ENCODE measurements at places on chromosomes 7 and 10.

GRCh38 chr7:36732806-36733205, 8.5 kb upstream of the AOAH start:
- DNase-seq, result no peak

DNA sequence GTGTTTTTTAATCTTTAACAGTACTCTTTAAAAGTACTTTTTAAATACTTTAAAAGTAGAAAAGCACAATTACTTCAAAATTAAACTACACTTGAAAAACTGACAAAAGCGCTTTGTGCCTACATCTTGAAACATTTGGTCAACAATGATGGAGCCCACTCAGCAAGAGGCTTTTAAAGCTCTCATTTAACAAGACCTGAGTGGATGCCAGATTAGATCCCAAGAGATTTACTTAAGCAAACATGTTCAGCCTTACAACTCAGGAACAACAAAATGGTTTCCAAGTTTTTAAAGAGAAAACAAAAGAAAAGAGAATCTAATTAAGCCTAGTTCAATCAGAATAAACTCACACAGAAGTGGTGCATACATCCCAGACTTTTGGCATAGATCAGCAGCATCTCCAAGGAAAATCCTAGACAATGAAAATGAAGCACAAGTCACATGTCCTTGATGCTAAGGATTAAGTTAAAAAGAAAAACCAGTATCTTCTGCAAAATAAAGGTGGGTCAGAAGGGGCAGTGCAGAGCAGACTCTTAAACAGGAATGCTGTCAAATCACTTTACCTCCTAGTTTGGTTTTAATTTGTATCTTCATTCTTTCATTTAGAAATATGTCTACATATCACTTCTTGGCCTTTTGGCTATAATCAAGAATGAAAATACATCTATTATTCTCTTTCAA, 26.2 kb downstream of the HIBADH start:
- no peak for DNase-seq

GRCh38 chr10:29256586-29256985, 32.3 kb upstream of the LYZL1 start:
- no peak for DNase-seq

- no peak for DNase-seq
Observed at GRCh38 chr7:30459591-30460245, 18.9 kb downstream of the NOD1 start.

GRCh38 chr10:5890452-5890915, 441 bp downstream of the FBH1 start:
- peak; percentile 5 for DNase-seq

DNA sequence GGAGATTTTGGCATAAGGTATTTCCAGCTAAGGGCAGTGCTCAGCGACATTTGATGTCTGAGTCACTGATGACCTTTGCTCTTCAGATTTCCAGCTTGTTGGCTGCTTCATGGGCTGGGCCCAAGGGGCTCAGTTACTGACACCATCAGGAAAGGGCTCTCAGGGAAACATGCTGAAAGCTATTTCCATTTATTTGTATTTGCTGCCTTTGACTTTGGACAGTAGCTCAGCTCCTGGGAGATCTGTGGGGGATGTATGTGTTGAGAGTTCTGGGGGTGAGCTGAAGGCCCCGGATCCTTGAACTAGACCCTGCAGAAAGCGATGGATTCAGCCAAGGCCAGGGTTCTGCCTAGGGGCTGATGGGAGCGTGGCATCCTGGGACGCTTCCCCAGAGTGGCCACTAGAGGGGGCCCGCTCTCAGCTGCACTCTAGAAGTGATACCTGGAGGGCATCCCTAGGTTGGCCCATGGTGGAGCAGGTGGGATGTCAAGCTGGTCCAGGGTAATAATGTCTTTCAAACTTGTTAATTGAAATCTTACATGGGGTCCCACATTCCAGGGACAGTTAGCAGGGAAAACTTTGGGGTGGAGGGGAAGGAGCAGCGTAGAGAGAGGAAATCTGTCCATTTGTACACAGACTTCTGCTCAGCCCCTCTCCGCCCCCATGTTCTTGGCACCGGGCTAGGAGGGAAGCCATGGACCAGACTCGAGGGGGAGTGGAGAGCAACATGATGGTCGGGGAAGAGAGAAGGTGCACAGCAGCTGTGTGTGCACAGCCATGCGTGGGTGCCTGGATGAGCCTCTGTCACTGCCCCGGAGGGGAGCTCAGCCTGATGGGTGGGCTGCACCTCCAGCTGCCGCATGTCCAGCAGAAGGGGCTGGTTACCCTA, 3.0 kb upstream of the BTBD16 start:
- DNase-seq, result peak; percentile 22

GRCh38 chr10:110067960-110068770, 60.4 kb downstream of the ADD3 start:
- peak; percentile 24 for DNase-seq

DNA sequence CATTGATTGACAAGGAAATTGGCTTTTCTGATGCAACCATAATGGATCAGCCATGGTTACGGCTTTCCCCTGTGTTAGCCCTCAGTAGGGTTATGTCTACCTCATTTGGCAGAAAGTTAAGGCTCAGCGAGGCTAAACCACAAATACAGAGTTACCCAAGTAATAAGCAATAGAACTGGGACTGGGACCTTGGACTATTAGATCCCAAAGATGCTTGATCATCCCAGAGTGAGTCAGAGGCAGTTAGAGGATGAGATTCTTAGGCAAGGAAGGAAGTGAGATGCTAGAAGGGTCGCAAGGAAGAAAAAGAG, 401.4 kb downstream of the TNS3 start:
- DNase-seq, result no peak

DNA sequence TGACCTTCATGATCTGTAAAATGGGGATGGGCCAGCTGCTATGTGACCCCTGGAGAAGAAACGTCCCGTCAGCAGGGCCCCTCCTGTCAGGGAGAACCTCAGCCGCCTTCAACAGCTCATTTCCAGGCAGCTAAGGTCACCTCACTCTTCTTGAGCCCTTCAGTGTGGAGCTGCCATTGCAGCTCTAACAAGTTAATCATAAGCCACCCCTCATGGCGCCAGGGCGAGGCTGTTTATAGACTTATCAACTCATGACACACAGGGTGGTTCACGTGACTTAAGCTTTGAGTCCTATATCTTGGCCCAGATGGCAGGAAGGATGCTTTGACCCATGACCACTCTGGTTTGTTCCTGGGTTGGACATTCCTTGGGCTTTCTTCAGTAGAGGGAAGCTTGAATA, 315.1 kb downstream of the TNS3 start:
- DNase-seq, result no peak

DNA sequence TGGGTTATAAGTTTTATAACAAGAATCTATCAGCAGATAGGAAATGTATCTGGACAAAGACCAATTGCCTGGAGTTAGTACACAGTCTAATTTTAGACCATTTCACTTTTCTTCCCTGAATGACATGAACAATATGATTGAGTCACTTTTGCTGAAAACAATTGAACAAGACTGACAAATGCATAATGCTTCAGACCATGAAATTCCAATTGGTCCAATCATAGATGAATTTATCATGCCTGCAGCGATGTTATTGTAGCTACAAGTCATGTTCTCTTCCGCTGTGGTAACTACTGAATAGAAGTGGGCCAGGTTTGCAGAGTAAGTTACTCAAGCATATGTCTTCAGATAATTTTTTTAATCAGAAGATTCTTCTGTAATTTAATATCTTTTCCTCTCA, 73.4 kb downstream of the VSTM2A start:
- no peak for DNase-seq

GRCh38 chr7:50317221-50317678, 12.7 kb downstream of the IKZF1 start:
- no peak for DNase-seq

DNA sequence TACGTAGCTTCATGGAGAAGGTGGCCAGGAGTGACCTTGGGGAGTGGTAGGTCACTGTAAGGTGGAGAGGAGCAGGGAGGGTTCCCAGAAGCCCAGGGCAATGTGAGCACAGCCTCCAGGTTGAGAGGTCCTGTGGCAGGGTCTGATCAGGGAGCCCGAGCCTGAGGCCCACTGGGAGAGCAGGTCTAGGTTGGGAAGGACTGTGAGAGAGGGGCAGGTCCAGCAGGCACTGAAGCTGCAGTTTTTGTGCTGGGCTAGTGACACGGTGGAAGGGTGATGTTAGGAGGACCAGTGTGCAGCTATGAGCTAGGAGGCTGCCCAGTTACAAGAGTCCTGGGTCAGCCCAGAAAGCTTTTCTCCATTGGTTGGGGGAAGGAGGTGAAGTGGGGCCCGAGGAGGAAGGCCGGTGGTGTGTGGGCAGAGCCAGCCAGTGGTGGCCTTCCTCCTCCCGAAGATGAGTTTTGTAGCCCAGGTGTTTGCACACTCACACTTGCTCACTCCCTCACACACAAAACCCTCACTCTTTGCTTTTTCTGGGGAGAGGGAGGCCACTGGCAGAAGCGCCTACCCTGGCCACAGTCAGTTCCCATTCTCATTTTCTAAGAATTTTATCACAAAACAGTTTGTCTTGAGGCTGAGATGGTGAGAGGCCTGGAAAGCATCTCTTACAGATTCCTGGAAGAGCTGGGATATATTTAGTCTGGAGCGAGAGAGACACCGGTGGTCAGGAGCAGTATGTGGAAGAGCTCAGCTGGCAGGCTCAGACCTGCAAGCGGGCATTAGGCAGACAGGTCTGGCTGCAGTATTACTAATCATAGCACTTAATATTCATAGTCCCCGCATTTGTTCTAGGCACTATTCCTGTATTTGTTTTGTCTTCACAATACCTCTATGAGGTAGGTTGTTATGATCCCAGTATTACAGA, 57.1 kb downstream of the ZNF467 start:
- DNase-seq, result no peak

DNA sequence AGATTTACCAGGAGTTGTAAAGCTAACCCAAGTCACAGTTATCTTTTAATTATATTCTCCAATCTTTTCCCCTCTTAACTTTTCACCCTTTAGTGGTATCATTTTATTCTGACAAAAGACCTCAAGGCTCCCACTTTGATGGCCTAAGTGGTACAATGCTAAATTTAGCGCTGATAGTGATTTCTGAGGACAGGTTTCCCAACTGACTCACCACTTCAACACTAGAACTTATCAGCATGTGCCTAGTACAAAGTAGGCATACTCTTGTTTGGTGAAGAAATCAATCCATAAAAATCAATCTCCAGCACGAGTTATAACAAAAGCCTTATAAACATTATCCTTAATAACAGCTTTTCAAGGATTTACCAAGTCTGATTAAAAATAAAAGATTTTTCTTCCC, 7.5 kb downstream of the SNX13 start:
- no peak for DNase-seq

GRCh38 chr7:44103923-44104859, at the start of gene AEBP1:
TSS of gene AEBP1 (plus strand) at chr7:44104345. CDS start at chr7:44104666, 321 bp downstream.
- no peak for DNase-seq

All from activated T-cell treated with anti-CD3 and anti-CD28 coated beads for 4 hours (primary cell).